Glutamatergic neuron (in vitro differentiated cells): ENCODE measurements at places on chromosomes 4 and X. TPM values are rescaled to one million over a fixed set of nuclear protein-coding genes. Genes with fewer than 3 reads are reported as not detected.

- DNase-seq, result no peak
Observed at GRCh38 chrX:554271-554670, 76.3 kb upstream of the SHOX start.

DNA sequence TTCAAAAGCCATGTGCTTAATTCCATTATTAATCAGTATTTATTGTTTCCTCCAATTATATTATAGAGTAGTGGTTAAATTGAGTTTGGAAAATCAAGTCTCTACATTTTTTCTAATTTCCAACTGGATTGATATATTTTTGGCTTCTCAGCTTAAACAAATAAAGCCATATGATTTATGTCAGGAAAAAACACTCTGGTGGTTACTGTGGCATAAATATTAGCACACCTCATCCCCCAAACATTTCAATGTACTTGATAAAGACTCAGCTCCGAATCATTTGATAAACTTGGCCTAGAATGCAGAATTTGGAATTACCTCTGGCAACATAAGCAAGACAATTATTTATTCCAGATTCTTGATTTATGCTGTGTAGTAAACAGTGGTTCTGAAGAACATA is 2313.8 kb downstream of the ARAP2 start:
- no peak for DNase-seq

DNA sequence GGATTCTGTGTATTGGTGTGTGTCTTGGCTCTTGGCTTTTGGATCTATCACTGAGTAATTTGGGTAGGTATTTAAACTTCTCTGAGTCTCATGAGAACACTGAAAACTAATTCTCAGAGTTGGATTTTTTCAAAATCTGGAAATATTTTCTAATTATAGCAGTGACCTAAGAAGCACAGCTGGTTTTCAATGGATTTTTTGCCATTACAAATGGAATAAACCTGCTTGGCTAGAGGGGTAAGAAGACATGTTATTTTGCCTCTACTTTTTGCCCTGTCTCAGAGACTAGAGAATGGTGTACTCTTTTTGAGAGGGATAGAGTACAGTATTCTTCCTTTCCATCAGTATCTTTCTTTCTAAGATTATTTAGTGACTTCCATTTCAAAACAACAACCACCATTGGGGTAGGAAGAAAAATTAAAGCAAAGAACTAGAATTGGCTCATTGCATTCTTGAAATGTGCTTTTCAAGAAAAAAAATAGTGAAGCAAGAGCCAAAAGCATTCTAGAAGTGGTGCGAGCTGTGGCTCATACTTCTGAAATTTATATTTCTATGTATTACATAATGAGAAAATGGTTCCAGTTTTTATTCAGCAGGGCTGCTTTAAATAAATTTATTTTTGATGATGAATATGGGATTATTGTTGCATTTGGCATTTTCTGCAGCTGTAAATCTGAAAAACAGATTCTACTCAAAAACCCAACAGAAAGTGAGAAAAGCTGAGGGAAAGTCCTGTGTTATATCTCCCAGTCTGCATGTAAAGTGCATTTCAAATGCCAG is 850.2 kb upstream of the SLIT2 start:
- no peak for DNase-seq

Gene GRIA2
- total RNA-seq, result 21.3 TPM

Gene SCFD2
- 17.2 TPM for total RNA-seq
